ENCODE measurements at places on chromosomes 1 and 21.
A peak's percentile ranks its signal among the peaks of the same experiment; 100 is the strongest.

- DNase-seq: no peak
These were observed 5.7 kb downstream of the EPHX1 start for GRCh38 chr1:225815526-225816178.

DNA sequence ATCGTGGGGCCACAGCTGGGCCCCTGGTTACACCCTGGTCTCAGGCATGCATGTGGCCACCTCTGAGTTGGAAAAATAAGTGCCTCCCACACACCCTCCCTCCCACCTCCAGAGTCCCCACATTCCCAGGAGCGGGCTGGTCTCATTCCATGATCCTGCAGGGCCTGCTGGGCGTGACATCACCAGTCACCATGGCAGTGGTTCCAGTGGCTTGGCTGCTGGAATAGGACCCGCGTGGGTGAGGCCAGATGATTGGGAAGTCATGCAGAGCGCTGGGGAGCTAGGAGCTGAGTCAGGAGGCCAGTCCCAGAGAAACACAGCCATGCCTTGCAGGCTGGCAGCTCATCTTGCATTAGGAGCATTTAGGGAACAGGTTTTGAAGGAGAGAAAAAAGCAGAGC is 125.4 kb upstream of the TMEM51 start:
- DNase-seq: no peak

DNA sequence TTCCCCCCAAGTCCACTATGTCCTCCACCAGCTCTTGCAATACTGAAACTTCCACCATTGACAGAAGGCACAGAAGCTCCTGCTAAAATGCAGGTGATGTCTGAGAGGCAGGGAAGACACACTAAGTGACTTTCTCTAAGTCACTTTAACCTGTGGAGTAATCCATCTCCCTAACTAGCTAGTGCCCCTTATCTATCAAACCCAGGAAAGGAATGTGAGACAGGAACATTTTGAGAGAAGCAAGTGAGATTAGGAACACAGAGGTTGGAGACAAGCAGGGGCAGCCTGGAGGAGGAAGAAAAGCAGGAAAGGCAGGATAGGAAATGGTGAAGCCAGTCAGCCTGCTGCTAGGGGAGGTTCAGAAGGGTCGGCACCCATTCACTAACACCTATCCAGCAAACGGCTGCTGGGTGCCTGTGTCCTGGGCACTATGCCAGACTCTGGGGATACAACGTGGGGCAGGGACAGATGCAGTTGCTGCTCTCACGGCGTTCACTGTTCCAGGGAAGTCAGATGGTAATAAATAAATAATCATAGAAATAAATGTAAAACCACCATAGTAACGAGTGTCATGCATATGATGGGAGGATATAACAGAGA is 7.0 kb downstream of the GPA33 start:
- DNase-seq: no peak

DNA sequence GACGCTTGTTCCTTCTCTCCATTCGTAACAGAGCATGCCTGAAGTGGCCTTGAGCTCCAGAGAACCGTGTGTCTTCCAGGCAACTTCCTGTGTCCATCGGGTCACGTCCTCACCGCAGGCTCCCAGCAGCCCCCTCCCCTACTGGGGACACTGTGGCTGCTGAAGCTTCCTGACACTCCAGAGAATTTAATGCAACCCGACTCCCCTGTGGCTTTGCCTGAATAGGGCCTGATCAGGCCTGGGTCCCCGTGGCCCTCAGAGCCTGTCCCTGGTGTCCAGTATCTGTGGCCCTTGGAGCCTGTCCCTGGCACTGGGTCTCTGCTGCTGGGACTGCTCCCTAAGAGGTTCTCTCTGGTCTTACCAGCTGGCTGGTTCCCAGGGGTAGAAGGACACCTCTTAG is 219.7 kb upstream of the VAMP3 start:
- no peak for DNase-seq

GRCh38 chr1:4062992-4063391 is 162.9 kb upstream of the C1orf174 start:
- DNase-seq: no peak

GRCh38 chr1:114561333-114561732 is 20.1 kb downstream of the BCAS2 start:
- DNase-seq: no peak

DNA sequence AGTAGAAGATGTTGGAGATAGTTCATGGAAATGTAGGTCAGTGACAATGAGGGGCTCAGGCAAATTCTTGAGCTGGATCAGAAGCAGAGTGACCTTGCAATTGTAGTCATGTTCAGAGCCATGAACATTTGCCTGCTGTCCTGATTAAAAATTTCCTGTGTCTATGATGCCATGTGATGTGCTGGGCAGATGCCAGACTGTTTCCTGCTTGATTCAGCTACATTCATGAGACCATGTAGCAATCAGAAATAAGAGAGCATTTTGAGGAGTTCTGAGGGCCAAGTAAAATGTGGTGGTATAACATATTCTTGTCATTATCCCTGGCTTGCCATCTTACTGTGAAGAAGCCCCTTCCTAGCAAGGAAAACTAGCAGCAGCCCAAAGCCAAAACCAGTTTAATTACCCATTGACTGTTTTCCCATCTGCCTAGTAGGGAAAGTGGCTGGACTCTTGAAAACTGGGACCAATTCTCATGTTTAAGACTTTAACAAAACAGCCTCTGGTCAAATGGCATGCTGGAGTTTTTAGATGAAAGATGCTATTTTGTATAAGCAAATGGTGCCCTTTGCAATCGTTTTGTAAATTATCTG is 118.3 kb downstream of the NOS1AP start:
- DNase-seq: no peak

DNA sequence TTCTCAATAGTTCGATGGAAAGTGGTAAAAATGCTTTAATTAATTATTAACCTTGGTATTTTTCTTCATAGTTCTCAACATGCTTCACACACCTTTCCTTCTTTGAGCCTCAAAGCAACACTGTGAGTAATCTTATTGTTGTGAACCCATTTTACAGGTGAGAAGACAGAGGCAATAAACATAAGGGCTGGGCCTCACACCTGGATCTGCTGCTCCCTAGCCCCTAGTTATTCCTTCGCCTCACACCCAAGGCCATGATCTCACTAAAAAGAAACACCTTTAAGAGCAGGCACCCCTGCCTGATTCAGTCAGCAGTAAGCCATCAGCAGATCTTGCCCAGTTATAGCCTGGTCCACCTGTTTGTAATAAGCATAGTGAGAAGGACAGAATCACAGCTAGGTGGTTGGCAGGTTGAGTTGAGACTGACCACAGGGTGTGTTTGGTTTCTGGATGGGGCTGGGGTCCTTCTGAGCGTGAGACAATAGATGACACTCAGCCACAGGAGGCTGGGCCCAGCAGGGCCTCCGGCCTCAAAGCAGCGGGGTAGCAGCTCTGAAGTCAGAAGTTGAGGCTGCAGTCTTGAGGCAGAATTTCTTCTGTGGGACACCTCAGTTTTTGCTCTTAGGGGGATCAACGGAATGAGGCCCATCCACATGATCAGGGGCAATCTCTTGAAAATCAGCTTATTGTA is 203.9 kb downstream of the RHOU start:
- DNase-seq: no peak

GRCh38 chr1:75035536-75035935 is 98.7 kb upstream of the LHX8 start:
- no peak for DNase-seq

DNA sequence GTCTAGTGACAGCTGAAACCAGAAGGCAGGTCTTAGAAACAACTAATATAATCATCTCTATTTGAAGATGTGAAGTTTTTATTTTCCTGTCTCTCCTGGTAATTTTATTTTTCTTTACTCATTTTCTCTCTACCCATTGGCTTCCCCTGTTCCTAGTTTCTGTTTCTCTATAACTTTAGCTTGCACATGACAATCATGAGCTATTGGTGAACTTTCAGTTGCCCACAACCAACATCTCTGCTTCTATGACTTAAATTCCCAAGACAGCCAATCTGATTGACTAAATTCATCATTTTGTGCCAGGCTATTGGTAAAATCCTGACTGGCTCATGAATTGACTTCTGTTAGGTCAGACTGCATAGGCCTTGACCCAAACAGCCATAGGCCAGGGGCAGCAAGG is 13.7 kb upstream of the ACADM start:
- no peak for DNase-seq

DNA sequence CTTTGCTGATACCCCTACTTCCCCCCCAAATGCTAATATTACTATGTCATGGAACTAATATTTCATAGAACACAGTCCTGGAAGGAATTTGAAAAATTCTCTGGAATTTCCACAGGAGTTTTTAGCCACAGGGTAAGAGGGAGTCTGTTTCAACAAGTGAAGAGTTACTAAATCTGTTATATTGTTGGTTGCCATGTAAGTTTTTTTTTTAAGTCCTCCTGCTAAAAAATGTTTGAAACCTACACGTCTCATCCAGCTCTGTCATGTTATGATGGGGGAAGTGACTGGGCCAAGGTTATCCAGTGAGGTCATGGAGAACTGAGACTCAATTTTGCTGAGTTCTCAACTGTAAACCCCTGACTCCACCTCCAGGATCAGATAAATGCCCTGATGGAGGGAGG is 60.8 kb upstream of the USP24 start:
- DNase-seq: no peak

DNA sequence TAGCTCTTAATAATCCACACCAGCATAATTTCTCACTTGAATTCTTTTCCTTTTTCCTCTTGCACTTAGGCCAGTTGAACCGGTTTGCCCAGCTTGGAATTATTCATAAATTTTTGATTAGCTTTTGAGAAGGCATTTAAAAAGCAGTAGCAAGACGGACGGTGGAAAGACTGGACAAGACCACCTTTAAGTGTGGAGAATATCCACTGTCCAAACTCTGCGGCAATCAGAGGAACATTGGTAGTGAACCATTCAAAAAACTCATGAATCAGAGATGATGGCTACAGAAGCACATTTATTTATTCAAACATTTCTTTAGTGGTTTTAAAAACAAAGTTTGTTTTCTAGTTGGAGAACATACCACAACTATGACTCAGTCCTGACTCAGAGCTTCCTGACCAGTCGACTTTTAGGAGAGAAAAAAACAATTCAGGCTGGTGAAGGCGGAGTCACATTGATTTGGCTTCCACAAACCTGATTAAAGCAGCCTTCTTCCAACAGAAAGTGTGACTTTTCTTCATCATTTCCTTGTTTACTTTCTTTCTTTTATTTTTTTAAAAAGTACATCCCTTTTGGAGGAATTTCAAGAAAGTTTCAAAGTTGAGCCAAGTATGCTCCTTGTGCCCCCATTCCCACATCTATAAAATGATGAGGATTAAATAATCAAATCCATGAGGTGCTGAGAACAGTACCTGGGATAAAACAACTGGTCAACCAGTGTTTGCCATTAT is 128.8 kb downstream of the ADSS2 start:
- no peak for DNase-seq

DNA sequence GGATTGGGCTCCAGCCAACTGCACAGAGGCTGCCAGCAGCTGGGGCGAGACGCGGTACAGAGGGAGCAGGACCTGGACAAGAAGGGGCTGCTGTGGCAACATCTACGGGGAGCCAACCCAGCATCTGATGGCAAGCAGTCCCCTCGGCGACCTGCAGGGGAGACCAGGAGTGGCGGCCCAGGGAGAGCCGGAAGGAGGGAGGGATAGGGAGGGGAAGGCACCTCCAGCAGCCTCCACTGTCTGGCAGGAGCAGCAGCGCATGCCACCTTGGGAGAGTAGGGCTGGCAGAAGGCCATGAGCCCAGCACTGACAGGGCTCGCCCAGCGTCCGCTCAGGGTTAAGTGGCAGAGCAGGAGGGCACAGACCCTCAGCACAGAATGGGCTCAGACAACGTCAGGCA is 17.3 kb downstream of the CHD5 start:
- no peak for DNase-seq

DNA sequence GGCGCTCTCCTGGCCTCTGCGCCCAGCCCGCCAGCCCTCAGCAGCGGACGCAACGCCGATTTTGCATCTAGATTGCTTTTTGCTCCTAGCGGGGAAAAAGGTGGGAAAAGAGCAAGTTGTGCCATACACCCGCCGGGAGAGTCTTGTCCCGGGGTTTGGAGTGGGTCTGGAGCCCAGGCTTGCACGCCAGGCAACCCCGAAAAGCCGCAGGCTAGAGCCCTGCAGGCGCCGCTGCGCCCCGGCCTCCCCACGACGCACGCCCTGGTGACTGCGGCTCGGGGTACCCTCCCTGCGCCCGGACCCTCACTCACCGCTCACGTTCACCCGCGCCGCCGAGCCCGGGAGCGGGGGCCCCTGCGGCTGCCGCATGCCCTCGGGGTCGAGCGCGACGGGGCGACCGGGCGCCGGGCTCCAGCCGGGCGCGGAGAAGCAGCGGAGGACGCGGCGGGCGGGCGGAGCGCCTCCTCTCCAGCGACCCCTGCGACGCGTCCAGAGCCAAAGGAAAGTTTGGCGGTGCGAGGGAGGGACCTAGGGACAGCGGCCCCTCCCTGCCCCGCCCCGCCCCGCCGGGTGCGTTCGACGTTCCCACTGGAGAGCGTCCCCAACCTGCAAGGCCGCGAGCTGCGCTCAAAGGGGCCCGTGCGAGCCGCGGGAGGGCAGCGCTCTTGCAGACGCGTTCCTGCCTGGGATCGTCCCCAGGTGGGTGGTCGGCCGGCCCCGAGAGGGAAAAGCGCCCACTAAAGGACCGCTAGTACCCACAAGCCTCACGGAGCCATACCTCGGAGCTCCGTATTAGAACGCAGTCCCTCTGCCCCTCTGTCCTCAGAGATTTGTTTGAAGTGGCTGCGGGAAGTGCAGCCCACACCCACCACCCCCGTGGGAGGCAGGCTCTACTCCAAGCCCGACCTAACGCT is at the start of gene LPAR3:
LPAR3 (minus strand) TSS at position 502 of the 914 bp plus-strand sequence. CDS start 27,086 bp downstream, outside the sequence.
- DNase-seq: peak; percentile 16

DNA sequence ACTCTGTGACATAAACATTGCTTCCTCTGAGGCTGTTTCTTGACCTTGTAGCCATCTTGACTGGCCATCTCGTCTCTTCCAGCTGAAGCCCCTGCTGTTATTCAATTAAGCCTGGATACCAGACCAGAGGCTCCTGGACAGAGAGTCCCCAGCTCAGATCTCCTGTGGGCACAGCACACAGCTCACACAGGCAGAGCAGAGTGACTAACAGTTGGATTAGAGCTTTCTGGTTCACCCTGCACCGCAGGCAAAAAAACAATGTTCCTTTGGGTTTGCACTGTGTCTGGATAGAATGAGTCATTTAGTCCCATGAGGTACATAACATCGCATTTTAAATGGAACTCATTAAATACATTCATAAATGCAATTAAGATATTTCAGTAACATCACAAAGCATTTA is 33.4 kb upstream of the USH2A start:
- DNase-seq: no peak

GRCh38 chr1:209416039-209416438 is 167.5 kb upstream of the CAMK1G start:
- DNase-seq: no peak

- DNase-seq: no peak
These were observed 4.6 kb upstream of the UMODL1 start for GRCh38 chr21:42066521-42066920.

- DNase-seq: no peak
These were observed 37.4 kb upstream of the HSD17B7 start for GRCh38 chr1:162753001-162753658.

DNA sequence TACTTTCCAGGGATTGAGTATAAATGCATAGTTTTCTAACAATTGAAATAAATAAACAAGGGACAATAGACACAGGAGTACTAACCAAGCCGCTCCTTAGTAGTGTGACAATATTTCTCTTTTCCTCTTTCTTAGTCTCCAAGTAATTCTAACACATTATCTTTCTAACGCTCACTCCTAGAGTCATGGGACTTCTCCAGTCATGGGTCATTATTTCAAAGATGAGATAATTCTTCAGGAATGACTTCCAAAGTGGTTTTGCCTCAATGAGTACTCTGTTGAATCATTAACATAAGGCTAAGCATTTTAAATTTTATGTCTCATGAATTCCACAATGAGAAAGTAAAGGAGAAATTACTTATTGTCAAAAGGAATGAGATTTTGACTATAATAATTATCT is 605.8 kb upstream of the ADAMTS5 start:
- DNase-seq: no peak

- DNase-seq: no peak
These were observed 123.3 kb upstream of the USP24 start for GRCh38 chr1:55338448-55338820.
